ENCODE measurements at places on chromosomes 13 and 19.

- DNase-seq: no peak
Observed at GRCh38 chr13:91045351-91046034, 302.0 kb upstream of the MIR17HG start.

DNA sequence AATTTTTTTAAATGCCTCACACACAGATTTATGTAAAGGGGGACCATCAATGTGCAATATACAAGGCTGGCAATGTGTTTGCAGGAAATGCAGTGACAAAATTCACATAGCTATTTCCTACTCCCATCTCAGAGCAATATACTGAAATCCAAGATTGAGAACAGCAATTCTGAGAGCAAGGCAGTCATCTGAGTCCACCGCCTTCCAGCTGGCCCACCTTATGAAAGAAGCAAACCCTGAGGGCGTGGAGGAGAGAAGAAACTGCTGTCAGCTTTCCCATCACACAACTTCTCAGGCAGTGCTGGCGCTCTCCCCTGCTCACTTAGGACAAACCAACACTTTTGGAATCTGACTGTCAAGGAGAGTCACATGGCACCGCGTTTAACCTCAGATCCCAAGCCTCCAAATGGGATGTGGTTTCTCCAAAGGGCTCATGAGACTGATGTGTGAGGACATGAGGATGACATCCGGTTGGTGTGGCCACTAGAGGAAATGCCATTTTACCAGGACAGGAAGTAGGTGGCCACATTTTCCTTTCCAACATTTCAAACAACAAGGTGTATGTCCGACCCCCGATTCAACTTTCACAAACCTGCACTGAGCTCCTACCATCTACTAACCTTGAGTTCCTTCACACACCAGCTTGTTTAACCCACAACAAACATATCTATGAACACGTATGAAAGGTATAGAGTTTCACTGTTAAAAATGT, 3.7 kb upstream of the DOCK9 start:
- peak; percentile 54 for DNase-seq

GRCh38 chr13:33686772-33687480, 131.0 kb upstream of the RFC3 start:
- DNase-seq: no peak

DNA sequence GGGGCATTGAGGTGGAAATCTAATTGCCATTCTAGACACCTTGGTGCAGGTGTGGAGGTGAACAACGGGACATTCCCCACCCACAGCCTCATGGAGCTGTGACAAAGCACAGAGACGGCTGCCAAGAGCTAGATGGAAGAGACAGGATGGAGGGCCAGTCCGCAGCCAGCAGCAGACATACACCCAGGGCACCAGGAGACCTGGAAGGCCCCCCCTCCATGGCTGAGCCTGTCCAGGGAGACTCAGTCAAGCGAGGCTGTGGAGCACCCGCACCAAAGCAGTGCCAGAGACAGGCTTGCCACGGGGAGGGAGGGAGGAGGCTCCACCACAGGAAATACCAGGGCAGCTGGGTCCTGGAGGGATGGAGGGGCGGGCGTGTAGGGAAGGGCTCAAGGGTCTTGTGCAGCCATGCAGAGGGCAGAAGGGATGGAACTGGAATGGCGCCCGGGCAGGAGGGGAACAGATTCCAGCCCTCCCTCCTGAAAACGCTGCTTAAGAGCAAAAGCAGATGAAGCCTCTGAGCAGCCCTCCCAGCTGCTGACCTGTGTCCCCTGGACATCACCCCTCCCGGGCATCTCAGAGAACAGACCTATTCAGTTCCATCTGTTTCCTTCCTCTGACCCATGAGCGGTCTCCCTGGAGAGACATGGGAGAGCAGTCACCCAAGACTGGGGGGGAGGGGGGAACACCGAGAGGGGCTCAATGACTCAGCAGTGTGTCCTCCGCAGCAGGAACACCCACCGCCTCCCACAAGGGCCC, 14.4 kb downstream of the EPS15L1 start:
- DNase-seq: no peak

DNA sequence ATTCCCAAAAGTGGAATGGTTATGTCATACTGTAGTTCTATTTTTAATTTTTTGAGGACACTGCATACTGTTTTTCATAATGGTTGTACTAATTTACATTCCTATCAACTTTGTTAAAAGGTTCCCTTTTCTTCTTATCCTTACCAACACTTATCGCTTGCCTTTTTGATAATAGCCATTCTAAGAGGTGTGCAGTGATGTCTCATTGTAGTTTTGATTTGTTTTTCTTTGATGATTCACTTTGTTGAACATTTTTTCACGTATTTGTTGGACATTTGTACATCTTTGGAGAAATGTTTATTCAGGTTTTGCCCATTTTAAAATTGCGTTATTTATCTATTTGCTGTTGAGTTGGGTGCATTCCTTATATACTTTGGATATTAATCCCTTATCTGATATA, 188.8 kb upstream of the SPRY2 start:
- DNase-seq: no peak
